ENCODE measurements at places on chromosomes 5 and 9.

DNA sequence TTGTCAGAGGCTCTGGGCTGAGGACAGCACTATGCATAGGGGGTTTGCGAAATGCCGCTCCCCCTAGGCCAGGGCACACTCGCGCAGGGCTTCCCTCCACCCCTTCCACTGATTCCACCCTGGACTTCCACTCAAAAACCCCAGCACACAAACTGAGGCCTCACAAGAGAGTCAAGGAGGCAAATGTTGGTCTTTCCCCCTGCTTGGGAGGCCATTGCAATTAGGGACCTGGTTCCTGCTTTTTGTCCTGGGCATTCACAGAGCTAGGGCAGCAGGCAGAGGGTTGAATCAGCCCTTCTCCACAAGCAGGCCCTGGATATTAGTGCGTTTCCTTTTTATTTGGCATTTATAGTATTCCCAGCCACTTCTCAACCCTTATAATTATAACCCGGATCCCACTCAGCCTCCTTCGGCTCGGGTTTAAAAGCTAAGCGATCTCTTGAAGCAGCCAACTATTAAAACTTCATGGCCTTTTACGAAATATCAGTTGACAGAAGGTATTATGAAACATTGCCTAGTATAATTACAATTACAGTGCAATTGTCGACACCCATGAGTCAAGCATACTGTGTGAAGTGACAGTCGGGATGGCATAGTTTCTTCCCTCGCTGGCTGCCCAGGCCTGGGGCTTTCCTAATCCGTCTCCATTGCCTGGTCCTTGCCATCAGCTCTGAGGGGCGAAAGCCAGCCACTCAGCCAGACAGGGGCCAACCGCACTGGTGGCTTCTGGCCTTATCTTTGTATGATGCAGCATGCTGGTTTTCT lies 285.5 kb upstream of the MAP3K1 start:
- DNase-seq, result no peak

GRCh38 chr5:95779611-95780010 lies 42.9 kb downstream of the GLRX start:
- no peak for DNase-seq

- no peak for DNase-seq
These were observed 335.7 kb upstream of the RPS23 start for GRCh38 chr5:82613891-82614290.

- DNase-seq, result no peak
These were observed 75.9 kb upstream of the PRR16 start for GRCh38 chr5:120388016-120388781.

DNA sequence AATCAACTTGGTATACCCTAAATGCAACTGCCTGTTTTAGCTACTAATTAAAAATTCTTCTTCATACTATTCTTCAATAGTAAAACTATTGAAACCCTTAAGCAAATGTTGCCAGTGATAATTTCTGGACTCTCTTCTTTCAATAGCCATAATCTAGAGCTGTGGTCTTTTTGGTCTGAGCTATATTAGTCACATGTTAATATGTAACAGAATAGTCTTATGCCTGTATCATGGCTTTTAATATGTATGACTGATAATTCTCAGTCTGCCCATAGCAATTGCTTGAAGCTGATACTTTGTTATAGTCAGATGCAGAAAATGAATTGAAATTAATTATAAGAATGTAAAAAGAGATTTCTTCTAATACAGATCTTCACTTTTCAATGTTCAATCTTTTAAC lies 1871.9 kb upstream of the CDH6 start:
- DNase-seq, result no peak

DNA sequence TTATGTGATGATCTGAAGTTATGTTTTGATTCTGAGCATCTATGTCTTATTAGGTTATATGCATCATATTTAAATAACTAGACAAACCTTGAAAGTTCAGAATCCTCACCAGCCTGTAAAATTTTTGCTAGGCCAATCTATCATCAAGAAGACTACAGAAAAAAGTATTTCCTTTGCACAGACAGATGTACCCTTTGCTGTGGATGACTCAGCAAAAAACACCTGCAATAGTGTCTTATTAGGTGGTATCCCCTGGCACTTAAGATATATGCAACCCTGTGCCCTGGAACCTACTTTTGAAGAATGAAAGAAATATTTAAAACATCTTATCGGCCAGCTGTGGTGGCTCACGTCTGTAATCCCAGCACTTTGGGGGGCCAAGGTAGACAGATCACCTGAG lies 130.6 kb downstream of the SLF1 start:
- no peak for DNase-seq

DNA sequence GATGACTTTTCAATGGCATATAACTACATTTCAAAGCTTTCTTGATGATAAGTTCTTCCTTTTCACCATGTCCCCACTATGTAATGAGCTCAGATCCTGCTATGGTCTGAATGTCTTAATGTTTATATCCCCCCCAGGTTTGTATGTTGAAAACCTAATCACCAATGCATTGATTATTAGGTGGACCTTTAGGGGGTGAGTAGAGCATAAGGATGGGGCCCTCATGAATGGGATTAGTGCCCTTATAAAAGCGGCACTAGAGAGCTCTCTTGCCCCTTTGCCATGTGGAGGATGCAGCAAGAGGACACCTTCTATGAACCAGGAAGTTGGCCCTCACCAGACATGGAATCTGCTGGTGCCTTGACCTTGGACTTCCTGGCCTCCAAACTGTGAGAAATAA lies 316.8 kb downstream of the ARHGEF28 start:
- no peak for DNase-seq

- DNase-seq, result no peak
These were observed 8.2 kb upstream of the ZFYVE16 start for GRCh38 chr5:80399526-80400239.

DNA sequence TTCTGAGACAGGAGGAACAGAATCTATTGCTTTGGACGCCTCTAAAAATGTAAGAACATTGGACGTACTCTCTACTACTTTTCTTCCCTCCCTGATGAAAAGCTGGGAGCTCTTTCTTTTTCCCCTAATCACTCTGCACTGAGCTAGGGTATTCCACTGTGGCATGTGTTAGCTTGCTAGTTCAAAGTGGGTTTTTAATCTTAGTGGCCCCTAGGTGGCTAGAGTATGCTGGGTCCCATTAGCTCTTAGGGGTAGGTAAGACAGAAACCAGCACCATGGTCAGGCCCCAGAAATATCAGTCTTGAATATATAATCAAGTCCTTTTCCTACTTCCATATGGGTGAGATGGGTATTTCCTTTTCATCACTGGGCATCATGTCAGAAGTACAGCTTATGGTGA lies 945.2 kb upstream of the PTPRD start:
- no peak for DNase-seq

GRCh38 chr9:109986521-109986991 lies 206.6 kb downstream of the PALM2AKAP2 start:
- no peak for DNase-seq

DNA sequence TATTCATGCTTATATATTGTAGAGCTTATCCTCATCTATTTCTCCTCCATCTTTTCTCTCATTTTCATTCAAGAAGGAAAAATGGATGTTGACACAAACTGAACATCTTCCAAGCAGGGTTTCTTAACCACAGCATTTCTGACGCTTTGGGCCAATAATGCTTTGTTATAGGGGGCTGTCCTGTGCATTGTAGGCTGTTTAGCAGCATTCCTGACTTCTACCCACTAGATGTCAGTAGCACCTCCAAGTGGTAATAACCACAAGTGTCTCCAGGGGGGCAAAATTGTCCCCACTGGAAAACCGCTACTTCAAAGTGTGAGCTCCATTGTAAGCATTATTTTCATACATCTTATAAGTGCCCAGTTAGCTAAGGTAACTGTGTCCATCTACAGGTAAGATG lies 2.6 kb upstream of the TXNDC8 start:
- DNase-seq, result no peak
